ELR (cell line): ENCODE measurements at places on chromosomes 5 and 9.

DNA sequence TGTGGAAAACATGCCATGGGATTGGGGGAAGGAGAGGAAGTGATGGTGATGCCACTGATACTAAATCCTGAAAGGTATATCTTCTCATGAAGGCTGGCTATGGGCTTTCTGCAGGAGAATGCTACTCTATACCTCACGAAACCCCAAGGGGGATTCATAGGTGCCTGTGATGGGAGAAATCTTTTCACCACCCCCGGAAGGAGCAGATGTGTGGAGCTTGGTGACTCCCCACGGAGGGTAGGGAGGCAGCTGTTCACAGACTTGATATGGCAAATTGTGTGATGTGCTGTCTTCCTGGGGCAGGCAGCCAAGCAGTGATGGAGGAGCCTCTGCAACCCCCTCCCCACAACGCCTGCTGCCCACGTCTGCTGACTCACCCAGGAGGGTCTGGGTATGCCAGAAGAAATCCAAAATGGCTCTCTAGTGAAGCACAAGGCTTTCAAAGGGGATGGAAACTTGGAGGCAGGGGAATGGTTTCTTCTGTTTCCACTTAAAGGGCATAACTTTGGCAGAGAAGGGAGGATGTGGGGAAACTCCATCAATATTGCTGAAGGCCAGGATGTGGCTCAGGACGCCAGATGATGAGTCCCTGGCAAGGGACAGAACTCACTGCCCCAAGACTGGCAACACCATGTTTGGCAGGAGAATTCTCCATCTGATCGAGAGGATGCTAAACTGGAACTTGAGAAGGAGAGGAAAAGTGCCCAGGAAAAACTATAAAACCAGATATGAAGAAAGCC is 188.3 kb downstream of the GABBR2 start:
- peak; percentile 19 for DNase-seq

DNA sequence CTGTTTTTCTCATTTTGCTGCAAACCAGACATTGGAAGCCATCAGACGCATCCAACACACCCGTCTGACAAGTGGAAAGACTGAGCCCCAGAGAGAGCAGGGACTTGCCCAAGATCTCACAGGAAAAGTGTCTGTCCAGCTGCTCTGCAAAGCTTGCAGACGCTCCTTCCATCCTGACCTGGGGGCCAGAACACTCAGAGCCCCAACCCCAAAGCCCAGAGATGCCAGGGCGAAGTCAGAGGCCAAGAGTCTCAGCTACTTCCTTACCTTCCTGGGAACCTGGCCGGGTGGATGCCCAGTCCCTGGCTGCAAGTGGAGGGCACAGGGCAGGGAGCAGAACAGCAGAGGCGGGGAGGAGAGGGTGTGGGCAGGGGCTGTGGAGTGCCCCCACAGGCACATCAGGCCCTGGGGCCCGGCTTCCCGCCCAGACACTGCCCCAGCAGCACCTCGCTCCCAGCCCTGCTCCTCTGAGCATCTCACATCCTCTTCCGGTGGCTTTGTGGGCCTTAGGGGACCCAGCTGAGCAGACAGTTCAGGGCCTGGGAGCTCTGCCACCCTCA is 9.7 kb upstream of the RALGDS start:
- DNase-seq: no peak

- no peak for DNase-seq
Observed at GRCh38 chr5:1764606-1764960, 35.1 kb downstream of the MRPL36 start.

GRCh38 chr5:131615957-131616356 is 19.1 kb downstream of the RAPGEF6 start:
- no peak for DNase-seq

DNA sequence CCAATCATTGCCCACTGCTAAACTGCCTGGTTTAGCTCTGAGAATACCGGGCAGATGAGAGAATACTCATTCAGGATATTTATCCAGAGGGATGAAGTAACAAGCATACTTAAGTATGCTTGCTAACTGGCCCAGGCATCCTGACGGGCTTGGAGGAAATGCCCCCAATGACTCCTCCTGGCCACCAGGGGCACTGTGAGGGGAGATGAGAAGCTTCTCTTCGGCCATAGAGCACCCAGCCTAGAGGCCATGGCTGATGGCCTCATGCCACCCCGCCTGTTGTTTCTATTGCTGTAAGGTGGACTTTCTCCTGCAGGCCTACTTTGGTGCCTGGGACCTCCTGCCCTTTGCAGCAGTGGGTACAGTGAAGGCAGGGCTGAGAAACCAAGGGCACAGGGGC is 134.5 kb upstream of the FSTL4 start:
- peak; percentile 23 for DNase-seq

- peak; percentile 28 for DNase-seq
Observed at GRCh38 chr9:91676046-91676445, 252.4 kb upstream of the NFIL3 start.

DNA sequence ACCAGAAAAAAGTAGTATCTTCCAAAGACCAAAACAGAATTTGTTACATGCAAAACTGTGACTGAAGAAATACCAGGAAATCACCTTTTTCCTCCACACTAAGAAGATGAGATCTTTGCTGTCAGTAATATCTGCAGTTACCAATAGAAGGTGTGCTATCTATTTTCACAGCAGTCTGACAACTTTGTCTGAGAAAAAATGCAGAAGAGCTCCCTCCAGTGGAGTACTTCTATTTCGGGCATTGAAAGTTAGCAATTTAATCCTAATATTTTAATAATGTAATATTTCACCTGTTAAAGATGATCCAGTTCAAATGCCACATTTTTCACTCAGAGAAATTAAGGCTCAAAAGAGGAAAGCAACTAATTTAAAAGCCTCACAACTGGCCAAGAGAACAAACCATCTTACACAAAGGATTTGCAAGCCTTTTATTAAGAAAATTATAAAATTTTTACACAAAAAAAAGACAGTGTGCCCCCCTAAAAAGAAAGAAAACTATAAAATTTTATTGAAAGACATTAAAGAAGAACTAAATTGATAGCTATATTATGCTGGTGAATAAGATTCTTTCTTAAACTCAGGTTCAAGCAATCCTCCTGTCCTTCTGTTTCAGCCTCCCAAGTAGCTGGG is 50.6 kb downstream of the DEPDC1B start:
- peak; percentile 69 for DNase-seq

DNA sequence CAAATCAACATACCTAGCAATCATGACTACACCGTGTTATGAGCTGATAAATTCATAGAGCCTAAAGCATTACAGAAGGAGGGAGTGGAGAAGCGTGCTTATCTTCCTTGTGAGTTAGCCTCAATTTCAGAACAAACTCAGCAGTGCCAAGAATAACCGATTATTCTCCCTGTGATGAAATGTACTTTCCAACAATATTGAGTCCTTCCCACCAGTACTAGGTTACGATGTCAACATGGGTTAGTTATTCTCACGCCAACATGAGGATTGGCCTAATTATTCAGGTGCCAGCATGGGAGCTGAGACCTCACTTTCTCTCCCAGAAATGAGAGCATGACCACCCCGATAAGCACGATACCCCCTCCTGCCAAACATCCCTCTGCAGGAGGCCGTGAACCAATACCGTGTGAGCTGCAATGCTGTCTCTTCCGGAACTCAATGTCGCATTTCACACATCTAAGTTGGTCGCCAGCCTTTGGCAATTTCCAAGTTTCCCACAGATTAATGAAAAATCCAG is 193.7 kb downstream of the ENC1 start:
- DNase-seq: no peak
